Kidney epithelial cell (primary cell): ENCODE measurements at places on chromosomes 4 and X. TPM values are rescaled to one million over a fixed set of nuclear protein-coding genes. Genes with fewer than 3 reads are reported as not detected.

The BEX2 gene
- total RNA-seq = 74.2 and 81.3 TPM in 2 replicates

The MOSPD2 gene
- 10.2 and 10.3 TPM in 2 replicates for total RNA-seq

The PCDH19 gene
- 0.04 and 0.07 TPM in 2 replicates for total RNA-seq

The TRPC3 gene
- total RNA-seq = not detected in 2 replicates

The TMEM156 gene
- 2.0 and 5.2 TPM in 2 replicates for total RNA-seq

The NLGN3 gene
- 0.13 and 0.34 TPM in 2 replicates for total RNA-seq

The SNCA gene
- 7.6 and 8.7 TPM in 2 replicates for total RNA-seq

The NXT2 gene
- total RNA-seq = 7.6 and 7.9 TPM in 2 replicates

The MAGEC1 gene
- not detected in 2 replicates for total RNA-seq

The FANCB gene
- total RNA-seq = 0.67 and 2.3 TPM in 2 replicates

The GLRA3 gene
- total RNA-seq = not detected in 2 replicates

The BGN gene
- total RNA-seq = 6.2 and 10.3 TPM in 2 replicates

The CSAG3 gene
- not detected in 2 replicates for total RNA-seq

- no peak for DNase-seq
Measured at GRCh38 chr4:185457136-185457535, 14.4 kb downstream of the CCDC110 start.

GRCh38 chr4:93199492-93199891 is 629.1 kb upstream of the ATOH1 start:
- peak; percentile 4 for DNase-seq

DNA sequence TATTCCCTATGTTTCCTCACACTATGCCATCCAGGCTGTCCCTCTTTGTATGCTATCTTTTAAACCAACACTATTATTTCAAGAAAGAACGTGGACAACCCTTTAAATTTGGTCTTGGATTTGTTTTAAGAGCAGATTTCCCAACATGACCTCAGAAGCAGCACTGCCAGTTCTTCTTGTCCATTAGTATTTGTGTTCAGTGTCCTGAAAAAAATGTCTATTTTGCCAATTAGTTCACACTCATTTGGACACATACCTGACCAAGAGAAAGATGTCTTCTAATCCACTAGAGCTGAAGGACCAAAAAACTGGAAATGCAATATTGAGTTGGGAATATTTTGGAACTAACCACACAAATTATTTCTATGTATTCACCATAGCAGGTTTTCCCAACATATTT is 223.2 kb upstream of the CNKSR2 start:
- no peak for DNase-seq

GRCh38 chr4:17721496-17722355 is 59.7 kb downstream of the FAM184B start:
- DNase-seq = no peak

GRCh38 chr4:93658443-93658842 is 170.1 kb upstream of the ATOH1 start:
- no peak for DNase-seq

- DNase-seq = no peak
Measured at GRCh38 chr4:17561195-17561909, 15.6 kb upstream of the LAP3 start.

GRCh38 chr4:183838987-183839712 is 66.0 kb upstream of the STOX2 start:
- DNase-seq = no peak

DNA sequence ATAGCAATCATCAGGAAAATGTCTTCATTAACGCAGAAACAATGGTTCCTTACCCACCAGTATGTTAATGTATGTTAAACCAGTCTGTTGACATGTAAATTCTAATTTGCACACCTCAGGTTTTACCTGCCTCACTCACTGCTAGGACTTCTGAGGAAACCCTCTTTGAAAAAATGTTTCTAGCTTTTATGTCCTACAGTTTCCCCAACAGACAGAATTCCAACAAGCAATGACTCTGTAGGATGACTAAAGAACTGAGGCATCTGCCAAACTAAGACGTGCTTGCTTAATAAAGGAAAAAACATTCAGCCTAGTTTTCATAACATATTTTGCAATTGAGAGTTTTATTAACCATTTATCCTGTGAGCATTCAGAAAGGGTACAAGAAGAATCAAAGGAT is 20.6 kb upstream of the SOX3 start:
- DNase-seq = no peak

DNA sequence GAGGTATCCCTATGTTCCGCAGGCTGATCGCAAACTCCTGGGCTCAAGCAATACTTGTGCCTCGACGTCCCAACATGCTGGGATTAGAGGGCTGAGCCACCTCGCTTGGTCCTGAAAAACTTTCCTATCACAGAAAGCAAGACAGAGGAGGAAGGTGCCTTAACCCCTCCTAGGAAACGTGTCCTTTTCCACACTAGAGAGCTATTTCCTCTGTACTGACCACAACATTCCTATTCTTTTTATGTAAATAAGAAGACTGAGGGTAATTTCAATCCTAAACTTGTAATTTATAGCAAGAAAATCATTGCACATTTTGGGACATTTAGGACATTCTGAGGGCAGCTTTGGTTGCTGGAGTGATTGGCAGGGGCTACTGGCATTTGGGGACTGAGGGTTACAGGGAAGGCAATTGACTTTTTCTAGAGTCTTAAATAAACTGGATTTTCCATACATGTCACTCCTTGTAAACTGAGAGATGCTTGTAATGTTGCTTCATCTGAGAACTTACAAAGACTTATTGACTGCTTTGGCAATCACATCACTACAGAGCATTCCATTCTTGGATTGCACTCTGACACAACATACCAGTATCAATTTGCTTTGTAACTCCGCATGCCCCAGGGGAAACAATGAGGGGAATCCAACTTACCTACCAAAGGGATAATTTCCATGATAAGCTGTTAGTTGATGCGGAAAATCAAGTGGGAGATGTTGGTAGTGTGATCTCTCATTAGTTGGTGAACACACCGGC is 15.6 kb downstream of the XAGE3 start:
- no peak for DNase-seq

DNA sequence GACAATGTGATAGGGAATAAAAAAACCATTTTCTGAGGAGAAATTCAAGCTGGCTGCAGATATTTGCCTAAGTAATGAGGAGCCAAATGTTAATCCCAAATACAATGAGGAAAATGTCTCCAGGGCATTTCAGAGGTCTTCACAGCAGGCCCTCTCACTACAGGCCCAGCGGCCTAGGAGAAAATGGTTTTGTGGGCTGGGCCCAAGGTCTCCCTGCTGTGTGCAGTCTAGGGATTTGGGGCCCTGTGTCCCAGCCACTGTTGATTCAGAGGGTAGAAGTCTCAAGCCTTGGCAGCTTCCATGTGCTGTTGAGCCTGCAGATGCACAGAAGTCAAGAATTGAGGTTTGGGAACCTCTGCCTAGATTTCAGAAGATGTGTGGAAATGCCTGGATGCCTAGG is 778.7 kb downstream of the CENPC start:
- DNase-seq = no peak

GRCh38 chrX:85326234-85327059 is 53.0 kb downstream of the POF1B start:
- no peak for DNase-seq

GRCh38 chrX:107654566-107654871 is 26.2 kb downstream of the PRPS1 start:
- no peak for DNase-seq

DNA sequence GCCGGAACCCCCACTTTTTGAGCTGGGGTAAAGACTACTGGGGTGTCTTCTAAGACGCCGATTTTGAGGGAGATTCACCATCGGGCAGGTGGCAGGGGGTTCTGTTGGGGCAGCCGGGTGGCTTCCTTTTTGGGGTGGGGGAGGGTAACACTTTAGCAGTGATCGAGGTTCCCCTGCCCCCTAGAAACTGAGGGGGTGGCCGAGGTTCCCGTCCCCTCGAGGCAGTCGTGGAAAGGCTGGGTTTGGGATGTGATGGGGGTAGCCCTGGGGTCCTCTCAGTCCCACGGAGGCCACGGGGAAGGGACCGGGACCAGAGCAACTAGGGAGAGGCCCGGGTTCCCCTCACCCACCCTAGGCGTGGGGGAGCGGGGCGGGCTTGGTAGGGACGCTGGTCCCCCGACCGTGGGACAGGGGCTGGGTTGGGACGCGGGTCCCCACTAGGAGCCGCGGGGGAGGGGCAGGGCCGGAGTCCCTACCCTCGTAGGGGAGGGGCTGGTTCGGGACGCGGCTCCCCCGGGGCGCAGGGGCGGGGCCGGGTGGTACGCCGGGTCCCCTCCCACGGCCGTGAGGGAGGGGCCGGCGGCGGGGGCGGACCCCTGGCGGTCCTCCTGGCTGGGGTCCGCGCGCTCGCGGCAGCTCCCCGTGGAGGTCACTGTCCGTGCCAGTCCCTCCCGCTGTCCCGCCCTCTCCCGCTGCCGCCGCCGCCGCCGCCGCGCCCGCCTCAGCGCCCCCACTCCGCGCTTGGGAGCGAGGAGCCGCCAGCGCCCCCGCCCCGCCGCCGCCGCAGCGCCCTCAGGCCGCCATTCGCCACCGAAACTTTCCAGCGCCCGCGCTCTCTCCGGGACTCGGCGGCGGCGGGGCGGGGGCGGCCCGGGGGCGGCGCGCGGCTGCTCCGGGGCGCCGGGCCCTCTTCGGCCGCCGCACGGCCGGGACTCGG is at the start of gene TBL1X:
TBL1X (plus strand) TSS at position 624 of the 937 bp plus-strand sequence. CDS start 188,529 bp downstream, outside the sequence.
- no peak for DNase-seq

- no peak for DNase-seq
Measured at GRCh38 chrX:100076031-100076430, 334.0 kb downstream of the PCDH19 start.

GRCh38 chr4:107742791-107743190 is 22.8 kb upstream of the PAPSS1 start:
- DNase-seq = no peak

- DNase-seq = no peak
Measured at GRCh38 chrX:43656005-43656494, at the start of gene MAOA. Gene MAOA (plus strand): TSS chrX:43656299. CDS start chrX:43656342, 43 bp downstream.

DNA sequence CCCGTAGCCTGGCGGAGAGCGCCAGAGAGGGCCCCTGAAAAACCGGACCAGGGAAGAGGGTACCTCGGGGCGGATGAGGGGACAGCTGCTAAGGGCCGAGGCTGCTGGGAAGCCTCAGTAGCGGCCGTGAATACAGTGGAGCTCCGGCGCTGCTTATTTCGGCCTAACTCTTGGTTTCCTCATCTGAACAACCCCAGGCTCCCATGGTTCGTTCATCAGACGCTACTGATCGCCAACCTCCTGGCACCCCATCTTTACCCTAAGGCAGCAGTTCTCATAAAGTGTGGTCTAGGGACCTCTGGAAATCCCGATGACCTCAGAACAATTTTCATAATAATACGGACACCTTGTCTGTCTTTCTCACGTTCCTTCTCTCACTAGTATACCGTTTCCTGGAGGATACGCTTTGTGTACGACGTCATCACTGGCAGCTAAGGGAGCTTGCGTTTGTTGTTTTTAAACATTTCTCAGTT is 645 bp upstream of the RAB28 start:
- DNase-seq = no peak

DNA sequence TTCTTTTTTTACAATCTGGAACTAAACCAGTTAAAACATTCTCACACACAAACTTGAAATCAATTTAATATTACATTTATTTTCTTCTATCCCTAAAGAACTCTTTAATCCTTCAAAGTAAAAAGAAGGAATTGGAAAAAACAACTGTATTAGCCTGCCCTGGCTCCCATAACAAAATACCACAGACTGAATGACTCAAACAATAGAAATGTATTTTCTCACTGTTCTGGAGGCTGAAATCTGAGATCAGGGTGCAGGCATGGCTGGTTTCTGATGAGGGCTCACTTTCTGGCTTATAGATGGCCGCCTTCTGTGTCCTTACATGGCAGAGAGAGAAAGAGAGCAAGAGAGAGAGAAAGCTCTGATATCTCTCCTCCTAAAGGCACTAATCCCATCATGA is 149.4 kb downstream of the PDGFRA start:
- no peak for DNase-seq

DNA sequence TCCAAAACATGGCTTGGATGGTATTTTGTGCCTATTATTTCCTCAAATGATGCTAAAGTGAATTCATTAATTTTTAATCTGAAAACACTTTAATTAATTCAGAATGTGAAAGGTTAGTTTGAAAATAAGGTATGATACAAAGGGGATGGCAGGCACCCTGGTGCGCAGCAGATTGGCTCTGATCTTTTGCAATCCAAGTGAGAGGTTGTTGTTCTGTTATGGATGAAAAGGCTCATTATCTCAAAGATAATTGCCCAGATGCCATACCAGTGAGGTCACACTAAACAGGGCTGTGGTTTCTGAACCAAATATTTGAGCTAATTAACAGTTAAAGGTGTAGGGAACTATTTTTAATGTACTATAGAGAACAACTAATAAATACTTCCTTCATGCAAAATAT is 504.9 kb downstream of the RAPGEF2 start:
- DNase-seq = no peak

- DNase-seq = no peak
Measured at GRCh38 chr4:105014234-105014633, 132.4 kb upstream of the TET2 start.

GRCh38 chr4:74540193-74540592 is 95.3 kb downstream of the AREG start:
- DNase-seq = no peak

DNA sequence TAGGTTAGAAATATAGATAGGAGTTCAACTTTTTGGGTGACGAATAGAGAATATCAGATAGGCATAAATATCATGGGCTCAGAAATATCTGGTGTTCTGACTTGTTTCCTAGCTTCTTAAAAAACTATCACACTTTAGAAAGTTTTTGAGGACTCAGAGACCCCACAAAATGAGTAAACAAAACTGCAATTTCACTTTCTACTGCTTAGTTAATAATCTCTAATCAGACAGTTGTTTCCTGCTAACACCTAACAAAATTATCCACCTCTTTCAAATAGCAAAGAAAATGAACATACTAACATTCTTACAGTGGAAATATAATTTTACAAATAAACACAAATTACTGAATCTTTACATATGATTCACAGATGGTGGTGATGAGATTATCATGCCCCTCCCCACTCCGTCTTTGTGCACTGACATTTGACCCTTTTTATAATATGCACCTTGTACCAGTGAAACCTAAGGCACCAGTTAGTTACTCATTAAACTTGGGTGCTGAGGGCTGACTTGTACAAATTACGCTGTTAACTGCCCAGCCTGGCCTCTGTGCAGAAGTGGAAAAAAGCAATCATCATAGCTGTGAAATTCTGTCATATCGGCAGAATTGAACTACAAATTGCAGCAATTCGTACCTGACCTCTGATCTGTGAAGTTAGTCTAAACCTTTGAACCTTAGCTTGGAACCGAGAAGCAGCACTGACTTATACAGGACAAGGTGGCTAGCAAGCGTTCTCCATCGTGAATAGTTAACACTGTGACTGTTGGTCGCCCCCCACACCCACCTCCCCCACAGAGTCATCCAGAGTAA is 138.7 kb downstream of the CHRNA9 start:
- DNase-seq = peak; percentile 49

- DNase-seq = no peak
Measured at GRCh38 chrX:129606918-129607317, 47.8 kb downstream of the APLN start.

DNA sequence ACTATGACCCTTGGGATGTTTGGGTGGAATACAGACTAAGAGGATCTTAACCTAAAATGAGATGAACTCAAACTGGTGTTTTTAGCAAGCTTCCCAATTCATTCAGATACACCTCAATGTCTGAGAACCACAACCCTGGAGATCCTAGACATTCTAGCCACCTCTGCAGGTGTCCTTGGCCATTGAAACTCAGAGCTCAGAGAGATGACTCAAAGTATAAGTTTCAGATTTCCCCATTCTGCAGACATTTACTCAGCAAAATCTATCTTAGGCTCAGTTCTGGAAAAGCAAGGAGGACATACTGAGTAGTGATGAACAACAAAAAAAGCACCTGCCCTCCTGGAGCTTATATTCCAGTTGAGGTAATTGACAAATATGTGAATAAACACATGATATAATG is 47.8 kb downstream of the COMMD8 start:
- DNase-seq = no peak

GRCh38 chr4:40020221-40020620 is 36.4 kb upstream of the N4BP2 start:
- DNase-seq = no peak
